ENCODE measurements at places on chromosomes 6 and 20. TPM values are rescaled to one million over a fixed set of nuclear protein-coding genes. Genes with fewer than 3 reads are reported as not detected.

GRCh38 chr6:21738180-21739094, 144.9 kb downstream of the SOX4 start:
- DNase-seq, result no peak

DNA sequence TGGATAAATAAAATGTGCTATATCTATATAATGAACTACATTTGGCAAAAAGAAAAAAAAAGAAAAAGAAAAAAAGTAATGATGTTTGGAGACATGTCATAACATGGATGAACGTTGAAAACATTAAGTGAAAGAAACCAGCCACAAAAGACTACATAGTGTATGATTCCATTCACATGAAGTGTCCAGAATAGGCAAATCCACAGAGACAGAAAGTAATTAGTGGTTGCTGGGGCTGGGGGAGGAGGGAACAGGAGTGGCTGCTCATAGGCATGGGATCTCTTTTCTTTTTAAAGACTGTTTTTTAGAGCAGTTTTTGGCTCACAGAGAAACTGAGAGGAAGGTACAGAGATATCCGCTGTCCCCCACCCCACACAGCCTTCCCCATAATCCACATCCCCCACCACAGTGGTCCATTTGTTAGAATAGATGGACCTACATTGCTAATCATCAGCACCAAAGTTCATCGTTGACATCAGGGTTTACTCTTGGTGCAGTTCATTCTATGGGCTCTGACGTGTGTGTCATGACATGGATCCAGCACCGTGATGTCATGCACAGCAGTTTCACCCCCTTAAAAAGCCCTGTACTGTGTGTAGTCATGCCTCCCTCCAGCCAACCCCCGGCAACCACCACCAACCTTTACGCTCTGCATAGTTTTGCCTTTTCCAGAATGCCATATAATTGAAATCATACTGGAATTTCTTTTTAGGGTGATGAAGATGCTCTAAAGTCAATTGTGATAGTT, 240.9 kb upstream of the RREB1 start:
- DNase-seq, result peak; percentile 46

DNA sequence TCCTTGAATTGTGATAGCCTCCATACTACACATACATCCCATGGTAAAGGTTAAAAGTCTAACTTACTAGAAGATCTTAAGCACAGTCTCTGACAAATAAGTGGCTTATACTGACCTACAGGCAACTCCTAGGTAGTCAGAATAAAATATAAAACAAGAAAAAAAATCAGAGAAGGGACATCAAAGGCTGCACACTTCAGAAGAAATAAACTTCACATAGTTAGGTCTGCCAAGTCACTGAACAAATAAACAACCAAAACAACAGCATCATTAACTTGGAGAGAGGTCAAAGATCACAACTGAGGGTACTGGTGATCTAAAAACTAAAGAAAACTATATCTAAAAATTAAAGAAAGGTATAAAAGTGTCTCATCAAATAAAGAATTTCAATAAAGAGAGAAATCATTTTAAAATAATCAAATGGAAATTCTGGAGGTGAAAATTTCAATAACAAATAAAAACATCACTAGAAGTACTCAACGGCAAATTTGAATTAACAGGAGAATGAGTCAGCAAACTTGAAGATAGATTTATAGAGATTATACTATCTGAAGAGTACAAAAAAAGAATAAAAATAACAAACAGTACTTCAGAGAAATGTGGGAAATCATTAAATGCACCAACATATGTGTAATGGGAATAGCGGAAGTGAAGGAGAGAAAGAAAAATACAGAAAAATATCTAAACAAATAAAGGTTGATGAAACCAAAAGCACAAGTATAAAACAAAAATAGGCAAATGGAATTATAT, 88.0 kb upstream of the UST start:
- DNase-seq, result no peak

DNA sequence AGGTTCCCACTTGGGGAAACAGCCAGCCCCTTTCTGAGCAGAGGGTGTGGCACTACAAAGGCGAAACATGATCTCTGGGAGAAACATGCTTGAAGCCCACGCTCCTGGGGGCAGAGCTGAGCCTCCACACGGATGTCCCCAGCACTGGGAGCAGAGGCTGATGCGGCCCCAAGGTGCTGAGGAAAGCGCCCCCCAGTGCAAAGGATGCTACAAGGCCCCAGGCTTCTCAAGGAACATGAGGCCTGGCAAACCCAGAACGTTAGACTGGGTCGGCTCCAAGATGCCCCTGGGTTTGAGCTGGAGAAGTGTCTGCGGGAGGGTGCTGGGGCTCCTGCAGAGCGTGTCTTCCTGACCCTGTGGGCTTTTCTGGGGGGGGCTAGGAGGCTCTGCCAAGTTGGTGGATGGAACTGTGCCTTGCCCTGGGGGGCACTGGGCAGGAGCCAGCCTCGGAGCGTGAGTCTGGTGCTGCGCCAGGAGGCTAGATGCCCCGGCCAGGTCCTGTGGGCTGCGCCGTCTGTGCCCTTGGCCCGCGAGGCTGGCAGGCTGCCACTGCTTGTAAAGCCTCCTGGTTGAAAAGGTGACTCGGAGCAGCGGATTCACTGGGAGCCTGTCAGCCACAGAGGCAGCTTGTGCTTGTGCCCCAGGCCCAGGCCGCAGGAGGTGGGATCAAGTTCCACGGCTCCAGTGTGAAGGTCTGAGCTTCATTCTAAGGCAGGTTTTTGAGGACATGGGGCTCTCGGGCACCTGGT, 8.1 kb downstream of the SYNJ2 start:
- peak; percentile 68 for DNase-seq

DNA sequence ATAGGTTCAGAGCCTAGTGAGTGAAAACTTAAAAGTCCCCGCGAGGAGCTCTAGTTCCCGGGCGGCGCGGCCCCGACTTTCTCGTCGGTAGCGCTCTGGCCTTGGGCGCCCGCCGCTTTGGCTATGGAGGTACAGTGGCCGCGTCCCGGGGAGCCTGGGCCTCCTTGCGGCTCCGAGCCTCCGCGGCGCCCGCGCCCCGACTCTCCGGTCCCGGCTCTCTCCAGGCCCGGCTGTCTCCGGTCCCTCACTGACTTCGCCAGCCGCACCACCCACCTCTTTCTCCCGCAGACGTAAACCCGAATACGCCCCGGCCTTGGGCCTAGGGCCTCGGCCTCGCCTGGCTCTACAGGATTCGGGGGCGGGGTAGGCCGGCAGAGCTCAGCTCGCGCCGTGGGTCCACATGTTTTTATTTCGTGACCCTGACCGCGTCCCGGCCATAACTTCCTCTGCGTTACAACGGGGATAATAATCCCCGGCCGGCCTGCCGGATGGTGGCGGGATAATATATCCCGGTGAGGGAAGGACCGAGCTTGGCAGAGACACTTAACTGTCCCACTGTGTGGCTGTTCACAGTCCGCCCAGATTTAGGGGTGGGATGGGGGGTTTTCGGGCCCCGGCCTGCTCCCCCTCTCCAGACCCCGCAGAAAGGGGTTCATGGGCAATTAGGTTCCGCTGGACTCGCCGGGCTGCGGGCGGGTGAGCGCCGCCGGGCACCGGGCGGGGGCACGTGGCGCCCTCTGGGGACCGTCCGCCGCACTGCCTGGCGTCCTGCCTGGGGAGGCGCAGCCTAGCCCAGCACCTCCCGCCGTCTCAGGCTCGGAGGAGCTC, 10.0 kb upstream of the TBX18 start:
- DNase-seq, result peak; percentile 47

- DNase-seq, result no peak
Measured at GRCh38 chr6:169227116-169227515, 26.5 kb downstream of the THBS2 start.

DNA sequence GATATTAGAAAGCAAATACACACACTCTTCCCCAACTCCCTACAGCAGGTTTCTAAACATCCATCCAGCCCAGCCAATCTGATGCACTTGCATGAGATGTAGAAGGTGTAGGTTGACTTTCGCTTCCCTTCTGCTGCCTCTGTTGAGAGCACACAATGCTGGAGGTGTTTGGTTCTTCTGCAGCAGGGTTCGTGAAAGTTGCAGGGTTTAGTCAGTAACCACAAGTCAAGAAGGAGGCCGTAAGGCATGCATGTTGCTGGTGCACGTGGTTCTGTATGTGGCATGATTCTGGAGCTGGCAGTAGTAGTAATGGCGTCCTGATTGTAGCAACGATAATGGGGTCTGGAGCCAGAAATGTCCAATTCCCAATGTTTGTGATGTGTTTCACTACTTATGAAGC, 53.0 kb downstream of the DEK start:
- no peak for DNase-seq

DNA sequence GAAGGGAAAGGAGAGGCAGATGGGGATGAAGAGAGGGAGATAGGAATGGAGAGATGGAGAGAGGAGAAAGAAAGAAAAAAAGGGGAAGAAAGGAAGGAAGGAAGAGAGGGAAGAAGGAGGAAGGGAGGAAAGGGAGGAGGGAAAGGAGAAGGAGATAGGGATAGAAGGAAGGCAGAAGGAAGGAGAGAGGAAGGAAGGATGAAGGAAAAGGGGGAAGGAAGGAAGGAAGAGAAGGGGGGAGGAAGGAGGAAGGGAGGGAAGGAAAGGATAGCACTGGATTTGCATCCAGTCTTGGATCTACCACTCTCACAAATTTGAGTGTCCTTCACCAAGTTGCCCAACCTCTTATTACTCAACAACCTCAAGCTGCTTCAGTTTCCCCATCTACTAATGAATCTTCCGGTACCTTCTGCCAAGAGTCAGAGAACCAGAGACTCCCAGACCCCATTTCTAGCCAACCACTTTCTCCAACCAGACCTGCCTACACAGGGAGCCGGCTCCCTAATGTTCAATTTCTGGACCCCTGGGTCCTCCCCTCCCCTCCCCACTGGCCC, 79.7 kb upstream of the FOXP4 start:
- no peak for DNase-seq

Gene KCNK15
- total RNA-seq, result 0.31 TPM

Gene ADTRP
- total RNA-seq, result 46.6 TPM

Gene PBX2
- total RNA-seq, result 59.1 TPM

Measured in mammary epithelial cell (primary cell).